NCI-H187 treated with DMSO at 0.1 percent for 48 hours (cell line): ENCODE measurements at places on chromosomes 7 and 10.

DNA sequence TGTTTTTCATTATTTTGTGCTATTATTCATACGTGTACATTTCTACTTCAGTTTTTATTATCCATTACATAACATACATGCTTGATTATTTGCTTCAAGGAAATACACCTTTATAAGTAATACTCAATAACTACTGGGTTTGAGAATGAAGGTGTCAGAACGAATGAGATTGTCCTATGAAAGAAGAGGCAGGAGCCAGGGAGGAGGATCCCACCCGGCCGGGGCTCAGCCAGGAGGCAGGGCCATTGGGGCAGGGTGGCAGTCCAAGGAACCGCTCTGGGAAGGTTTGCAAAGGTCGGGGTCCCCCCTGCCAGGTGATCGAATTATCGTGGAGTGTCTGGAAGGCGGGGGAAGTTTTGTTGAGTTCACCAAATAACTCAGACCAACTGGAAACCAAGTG, 9.1 kb downstream of the TRIM56 start:
- DNase-seq, result no peak

- no peak for DNase-seq
Observed at GRCh38 chr7:48179496-48180030, 8.3 kb downstream of the ABCA13 start.

GRCh38 chr10:21525367-21526187, at the start of gene SKIDA1:
Gene SKIDA1, minus strand, starts transcription at chr10:21525682. Its CDS starts 7,860 bp downstream, at chr10:21517822.
- DNase-seq, result peak; percentile 57

- DNase-seq, result no peak
Observed at GRCh38 chr7:17678896-17679295, 261.4 kb downstream of the SNX13 start.

- no peak for DNase-seq
Observed at GRCh38 chr10:132974886-132975830, 32.8 kb upstream of the CFAP46 start.

DNA sequence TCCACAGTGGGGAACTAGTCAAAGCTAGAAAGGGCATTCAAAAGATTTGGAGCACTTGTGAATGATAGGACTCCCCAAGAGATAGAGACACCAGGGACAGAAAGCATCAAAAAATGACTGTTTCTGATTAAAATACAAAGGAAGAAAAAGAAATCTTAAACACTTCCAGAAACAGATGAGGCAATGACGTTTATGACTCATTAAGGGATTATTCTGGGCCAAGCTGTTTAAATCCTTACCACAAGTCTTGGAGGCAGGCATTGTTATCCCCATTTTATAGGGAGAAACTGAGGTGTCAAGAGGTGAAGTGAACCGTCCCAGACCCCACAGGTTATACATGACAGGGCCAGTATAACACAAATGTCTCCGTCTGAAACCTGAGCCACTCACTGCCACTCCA, 68.3 kb upstream of the AMPH start:
- no peak for DNase-seq

GRCh38 chr10:2992401-2993198, 74.7 kb upstream of the PFKP start:
- no peak for DNase-seq

DNA sequence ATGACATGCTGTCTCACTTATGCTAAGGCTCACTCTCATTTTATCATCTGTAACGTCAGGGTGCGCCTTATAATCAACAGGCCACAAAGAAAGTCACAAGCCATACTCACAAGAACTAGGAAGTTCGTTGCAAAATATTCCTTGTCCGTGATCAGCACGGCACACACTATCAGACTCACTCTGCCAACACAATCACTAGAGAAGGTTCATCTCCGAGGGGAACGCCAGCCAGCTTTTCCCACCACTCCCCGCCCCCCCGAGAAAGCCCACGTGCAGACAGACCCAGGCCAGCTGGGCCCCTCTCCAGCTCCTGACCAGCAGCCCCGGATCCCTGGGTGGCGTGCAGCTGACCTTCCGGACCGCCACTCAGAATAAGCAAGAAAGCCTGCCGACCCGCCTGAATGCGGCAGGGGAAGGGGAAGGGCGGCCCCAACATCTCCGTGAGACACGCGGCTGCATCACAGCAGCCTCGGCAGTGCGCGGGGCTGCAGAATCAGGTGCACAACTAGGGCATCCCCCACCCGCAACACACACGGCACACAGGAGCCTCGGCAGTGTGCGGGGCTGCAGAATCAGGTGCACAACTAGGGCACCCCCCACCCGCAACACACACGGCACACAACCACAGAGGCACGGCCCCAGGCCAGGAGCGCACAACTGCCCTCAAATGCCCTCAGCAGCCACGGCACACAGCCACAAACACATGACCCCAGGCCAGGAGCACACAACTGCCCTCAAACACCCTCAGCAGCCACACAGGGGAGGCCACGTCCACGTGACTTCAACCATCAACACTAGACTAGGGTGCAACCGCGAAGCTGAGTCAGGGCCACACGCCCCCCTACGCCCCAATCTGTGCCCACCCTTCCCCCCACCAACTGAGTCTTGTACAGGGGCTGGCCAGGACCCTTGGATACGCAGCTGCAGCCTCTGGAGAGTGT, 2.5 kb upstream of the GPR146 start:
- no peak for DNase-seq

DNA sequence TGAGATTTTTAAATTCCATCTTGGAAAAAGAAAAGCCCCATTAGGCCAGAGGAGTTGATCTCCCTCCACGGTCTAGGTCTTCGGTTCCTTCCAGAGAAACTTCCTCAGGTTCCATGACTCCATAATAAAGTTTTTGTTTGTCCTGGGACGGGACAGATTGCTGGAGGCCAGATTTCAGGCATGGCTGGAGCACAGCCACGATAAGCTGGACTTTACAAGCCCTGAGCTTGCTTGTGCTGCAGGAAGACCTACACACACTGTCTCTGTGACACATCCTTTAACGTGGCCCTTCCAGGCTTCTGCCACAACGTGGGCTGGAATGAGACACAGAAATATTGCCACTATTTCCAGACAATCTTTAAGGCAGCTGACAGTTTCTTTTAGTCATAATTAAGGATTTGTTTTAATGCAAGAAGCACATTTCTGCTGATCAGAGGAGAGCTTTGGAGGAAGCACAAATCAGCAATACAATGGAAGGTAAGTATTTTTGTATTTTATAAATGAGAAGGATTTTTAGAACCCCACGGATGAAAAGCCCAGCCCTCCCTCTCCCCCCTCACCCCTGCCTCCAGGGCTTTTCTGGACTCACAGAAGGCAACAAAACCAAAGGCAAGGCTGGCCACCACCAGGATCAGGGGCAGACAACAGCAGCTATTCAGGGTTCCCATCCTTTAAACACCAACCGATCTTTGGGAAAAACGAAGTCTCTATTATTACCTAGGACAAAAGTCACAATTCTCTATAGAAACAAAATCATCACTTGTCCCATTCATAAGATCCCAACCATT, 6.5 kb downstream of the CTBP2 start:
- no peak for DNase-seq

GRCh38 chr7:139731802-139732470, 45.9 kb downstream of the HIPK2 start:
- DNase-seq, result no peak

DNA sequence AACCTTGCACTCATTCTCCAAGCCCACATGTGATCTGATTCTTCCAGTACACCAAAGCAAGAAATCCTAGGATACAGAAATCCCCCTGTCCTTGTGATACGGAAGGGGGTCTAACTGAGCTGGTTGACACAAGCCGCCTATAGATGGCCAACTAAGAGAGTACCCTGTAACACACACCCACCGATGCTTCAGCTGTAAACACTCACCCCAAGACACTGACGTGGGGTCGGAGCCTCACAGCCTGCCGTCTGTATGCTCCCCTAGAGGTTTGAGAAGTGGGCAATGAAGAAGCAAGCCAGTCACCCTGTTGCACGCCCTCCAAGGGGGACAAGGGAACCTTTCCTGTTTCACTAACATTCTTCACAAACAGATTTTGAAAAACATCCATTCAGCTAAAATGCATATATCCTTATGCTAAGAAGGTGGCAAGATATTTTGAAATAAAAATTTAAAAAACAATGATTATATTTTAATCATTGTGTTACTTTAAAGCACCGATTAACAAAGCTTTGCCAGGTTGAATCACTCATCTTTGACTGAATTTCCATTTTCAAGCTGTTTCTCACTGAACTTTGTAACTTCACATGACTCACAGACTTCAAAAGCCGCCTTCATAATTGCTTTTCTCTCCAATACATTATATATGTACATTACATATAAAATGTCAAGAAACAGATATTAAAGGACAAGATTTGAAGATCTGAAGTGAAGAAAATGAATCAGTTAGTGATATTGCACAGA, 329.3 kb downstream of the ARL4A start:
- DNase-seq, result no peak

DNA sequence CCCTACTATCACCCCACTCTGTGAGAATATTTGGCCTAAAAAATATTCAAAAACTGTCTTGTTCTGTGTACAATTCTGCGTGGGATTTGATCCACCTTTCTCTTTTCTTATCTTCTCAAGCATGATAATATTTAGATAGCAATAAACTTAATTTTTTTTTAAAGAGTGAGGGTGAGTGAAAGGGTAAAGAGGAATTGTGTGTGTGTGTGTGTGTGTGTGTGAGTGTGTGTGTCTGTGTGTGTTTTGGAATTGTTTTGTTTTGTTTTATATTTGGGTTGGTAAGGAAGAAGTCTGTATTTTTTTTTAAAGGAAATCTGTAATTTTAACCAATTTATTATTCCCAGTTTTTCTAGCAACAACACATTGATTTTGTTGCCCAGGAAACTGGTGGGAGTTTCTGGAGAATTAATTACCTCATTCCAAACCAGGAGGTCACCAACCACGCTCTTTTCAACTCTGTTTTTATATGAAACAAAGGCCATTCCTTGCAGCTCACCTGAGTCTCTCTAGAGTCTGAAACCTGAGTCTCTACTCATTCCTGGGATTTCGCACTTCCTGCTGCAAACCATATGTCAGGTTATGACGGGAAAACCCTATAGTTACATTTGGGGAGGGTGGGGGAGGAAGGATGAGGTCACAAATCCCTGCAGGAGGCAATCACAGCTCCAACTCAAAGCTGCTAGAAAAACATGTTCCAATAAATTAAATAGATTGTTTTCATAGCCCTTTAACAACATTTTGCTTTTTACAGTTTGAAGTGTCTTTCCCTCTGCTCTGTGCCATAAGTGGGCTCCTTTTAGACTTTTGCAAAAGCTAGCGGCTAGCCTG, 38.1 kb upstream of the XPNPEP1 start:
- no peak for DNase-seq

DNA sequence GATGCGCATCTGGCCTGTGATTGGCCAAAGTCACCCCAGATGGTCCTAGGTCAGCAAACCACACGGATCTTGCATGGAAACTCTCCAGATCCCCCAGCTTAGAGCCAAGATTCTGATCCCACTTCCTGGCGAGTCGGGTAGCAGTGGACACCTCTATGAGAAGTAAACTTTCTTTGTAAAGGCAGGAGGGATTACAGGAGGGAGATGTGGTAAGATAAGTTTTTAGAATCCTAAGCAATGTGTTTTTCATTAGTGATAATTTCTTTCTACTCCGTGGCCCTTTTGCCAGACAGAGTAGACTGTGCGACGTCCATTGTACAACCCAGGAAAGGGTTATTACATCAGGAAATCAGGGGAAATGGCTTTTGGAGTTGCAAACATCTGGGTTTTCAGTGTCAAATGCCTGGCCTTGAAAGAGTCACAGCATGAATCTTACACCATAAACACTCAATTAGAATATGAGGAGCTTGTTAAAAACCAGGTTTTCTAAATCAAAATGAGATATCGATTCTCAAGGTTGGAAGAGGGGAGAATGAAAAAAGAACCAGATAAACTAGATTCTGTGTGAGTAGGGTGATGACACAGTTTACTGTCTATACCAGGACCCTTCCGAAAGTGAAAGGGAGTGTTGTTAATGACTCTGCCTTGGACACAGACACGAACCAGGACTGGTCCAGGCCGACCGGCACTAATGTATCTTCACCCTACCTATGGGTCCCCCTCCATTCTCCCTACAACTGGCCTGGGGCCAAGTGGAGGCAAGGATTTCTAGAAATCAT, 61.9 kb upstream of the WAC start:
- no peak for DNase-seq

GRCh38 chr7:47739301-47739875, 157.5 kb upstream of the TNS3 start:
- no peak for DNase-seq

- no peak for DNase-seq
Observed at GRCh38 chr10:102802920-102803534, 34.2 kb downstream of the CYP17A1 start.
